ENCODE measurements at places on chromosomes 6 and 20.

- DNase-seq = no peak
Measured at GRCh38 chr20:17972121-17972520, 3.3 kb downstream of the MGME1 start.

GRCh38 chr20:63253438-63254231, 628 bp downstream of the NKAIN4 start:
- no peak for DNase-seq

DNA sequence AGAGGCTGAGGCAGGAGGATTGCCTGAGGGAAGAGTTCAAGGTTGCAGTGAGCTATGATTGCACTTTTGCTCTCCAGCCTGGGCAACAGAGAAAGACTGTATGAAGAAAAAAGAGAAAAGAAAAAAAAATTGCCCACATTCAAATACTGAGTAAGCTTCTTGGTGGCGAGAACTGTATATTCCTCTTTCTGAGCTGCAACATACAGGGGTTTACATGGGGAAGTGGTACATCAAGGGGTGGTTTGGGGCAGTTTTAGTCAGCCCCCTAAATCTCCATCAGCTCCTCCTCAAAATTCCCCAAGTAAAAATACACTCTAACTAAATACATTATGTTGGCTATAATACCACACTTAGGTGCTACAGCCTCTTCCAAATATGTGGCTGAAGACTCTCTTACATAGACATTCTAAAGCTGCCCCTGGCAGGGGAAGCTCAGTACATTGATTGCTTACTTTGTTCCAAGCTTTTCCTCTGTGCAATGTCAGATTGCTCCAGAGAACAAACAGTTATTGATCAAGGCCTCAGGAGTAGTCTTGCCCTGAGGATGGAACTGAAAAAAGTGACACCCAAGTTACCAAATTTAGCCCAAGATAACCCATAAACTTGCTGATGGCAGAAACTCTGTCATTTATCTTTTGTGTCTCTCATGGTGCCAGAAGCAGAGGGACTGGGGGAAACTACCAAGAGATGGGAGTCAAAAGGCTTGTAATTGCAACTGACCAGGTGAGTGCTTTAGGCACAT, 107.4 kb upstream of the RIPOR2 start:
- DNase-seq = no peak

DNA sequence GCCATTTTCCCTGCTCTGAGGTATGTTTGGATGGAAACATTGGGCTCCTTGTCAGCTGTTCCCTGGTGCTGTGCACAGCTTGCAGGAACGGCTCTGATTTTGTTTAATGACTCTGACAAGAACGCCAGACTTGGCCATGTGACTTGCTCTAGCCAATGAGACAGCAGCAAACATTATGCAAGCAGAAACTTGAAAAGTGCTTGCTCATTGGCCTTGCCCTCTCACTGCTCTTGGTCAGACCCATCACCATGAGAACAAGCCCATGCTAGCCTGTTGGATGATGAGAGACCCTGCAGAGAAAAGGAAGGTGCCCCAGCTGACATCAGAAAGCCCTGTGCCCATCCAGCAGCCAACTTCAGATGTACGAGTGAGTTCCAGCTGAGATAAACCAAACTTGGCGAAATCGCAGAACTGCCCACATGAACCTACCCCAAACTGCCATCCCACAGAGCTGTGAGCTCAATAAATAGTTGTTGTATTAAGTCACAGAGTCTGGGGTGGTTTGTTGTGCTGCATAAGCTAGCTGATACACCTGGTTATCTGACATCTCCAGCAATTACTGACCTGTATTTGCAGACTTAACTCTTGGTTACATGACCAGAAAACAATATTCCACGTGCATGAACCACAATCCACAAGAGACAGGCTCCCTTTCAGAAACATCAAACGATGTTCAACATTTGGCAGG, 96.9 kb downstream of the JPH2 start:
- DNase-seq = peak; percentile 56

- no peak for DNase-seq
Measured at GRCh38 chr20:41571006-41571405, 47.2 kb downstream of the CHD6 start.

- DNase-seq = no peak
Measured at GRCh38 chr6:10847684-10848083, 9.3 kb upstream of the MAK start.

GRCh38 chr20:3690413-3690812, 8.6 kb upstream of the ADAM33 start:
- no peak for DNase-seq

All from SHP77 treated with DMSO at 0.1 percent for 48 hours (cell line).